CD14-positive monocyte (primary cell): ENCODE measurements at places on chromosomes 2 and 18.

GRCh38 chr2:156483741-156484173, 47.6 kb downstream of the GPD2 start:
- no peak for DNase-seq

DNA sequence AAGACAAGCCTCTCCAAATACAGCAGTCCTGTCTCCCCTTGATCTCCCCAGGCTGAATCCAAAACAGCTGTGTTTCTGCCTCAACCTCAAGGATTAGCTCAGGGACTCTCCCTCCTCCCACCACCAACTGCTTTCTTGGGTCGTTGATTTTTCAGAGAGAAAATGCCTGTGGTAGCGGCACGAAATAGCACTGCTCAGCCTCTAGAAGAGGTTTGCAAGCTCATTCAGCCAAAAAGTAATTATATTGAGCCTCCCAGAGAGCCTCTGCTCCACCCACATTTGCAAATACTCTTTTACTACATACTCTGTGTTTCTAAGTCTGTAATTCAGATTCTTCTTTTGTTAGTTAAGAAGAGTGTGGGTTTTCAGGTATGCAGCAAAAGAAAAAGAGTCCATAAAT, 396.4 kb upstream of the TNP1 start:
- no peak for DNase-seq

DNA sequence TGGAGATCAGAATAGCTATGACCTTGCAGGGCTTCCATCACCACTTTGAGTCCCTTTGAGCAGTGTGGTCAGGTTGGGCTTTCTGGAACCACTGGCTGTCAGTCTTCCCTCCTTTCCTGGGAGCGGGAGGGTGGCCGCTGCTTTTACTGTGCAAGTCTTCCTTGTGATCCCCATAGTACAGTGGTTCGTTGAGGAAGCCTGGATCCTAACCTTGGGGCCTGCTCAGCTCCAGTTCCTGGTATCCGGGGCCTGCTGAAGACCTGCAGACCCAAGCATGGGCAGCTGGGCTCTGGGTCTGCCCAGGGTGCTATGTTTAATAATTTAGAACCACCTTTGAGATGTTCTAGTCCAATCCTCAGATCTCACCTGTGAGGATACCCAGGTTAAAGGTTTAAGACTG, 104.2 kb downstream of the CLIP4 start:
- DNase-seq: no peak

GRCh38 chr2:175008009-175008408, 2.8 kb upstream of the CHN1 start:
- no peak for DNase-seq

- DNase-seq: no peak
Observed at GRCh38 chr2:229821316-229821715, 100.5 kb downstream of the TRIP12 start.

DNA sequence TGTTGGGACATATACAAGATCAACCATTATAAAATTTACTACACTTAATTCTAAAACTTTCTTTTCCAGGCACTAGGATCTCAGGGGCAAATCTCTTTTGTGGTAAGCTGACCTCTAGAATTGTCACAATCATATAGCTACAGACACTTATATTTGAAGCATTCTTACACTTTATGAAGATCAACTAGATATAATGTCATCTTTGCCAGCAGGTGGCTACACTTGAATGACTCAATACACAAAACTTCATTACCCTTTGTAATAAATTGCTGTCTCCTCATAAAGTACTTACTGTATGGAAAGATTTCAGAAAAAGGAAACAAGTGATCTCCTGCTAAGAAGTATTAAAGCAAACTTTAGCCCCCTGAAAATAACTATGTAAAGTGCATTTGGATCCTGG, 77.8 kb downstream of the RDH14 start:
- DNase-seq: no peak

DNA sequence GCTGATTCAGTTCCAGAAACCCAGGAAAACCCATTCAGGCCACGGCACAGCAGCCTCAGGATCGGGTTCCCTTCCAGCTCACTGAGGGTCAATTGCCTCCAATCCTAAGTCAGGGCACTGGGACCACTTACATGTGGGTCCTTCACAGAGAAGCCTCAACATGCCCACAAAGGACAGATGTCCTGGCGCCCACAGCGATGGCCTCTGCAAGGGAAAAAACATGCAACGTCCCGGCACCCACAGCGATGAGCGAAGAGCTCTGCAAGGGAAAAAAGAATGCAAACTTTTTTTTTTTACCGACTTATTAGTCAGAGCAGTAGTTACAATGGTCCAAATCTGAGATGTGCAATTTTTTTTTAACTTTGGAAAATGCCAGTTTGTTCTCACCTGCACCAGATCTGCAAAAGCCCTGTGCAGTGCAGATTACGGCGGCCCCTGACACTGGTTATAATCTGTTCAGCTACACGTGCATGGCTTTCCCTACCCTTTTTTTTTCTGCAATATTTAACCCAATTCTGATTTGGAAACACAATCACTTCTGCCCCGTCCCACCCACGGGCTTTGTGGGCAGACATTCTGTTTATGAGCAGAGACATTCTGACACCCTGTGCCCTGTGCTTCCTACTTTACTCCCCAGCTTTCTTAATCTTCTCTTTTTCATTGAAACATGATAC, 159.3 kb upstream of the SALL3 start:
- no peak for DNase-seq

DNA sequence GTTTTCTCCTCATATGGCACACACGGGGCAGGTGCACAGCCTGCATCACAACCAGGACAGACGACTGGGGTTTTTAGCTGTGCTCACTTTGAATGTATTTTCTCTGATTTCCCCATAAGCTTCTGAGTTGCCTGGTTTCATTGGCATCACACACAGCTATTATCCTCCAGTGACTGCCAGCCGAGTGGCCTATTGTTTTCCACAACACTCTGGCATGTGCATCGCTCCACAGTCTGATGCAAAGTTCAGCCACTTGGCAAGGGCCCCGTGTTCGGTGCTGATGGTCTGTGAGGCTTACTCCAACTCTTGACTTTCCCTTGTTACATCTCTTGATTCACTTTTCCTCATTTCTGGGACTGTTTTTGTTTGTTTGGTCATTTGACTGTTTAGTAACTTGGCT, 593.1 kb downstream of the CBLN2 start:
- no peak for DNase-seq

DNA sequence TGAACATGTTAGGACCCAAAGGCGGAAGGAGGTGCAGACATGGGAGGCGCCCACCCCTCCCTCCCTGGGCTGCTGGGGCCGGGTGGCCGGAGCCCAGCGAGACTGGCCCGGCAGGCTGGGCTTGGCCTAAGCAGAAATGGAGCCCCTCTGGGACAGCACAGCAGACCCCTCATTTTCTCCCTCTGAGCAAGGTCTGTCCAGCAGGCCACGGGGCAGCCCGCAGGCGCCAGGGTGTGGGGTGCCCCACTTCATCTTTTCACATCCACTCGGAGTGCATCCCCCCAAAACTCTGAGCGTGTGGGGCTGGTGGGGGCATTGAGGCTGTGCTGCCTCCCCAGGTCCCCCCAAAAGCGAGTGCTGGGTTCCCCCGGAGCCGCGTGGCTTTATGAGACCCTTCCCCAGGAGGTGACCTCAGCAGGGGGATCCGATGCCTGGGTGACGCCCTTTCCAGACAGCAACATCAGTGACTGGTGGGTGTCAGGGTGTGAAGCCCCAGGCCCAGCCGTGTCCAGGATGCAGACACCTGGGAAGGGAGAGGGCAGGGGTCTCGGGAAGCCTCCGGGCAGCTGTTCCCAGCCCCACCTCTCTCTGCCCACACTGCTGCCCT, 36.7 kb upstream of the GPC1 start:
- no peak for DNase-seq

DNA sequence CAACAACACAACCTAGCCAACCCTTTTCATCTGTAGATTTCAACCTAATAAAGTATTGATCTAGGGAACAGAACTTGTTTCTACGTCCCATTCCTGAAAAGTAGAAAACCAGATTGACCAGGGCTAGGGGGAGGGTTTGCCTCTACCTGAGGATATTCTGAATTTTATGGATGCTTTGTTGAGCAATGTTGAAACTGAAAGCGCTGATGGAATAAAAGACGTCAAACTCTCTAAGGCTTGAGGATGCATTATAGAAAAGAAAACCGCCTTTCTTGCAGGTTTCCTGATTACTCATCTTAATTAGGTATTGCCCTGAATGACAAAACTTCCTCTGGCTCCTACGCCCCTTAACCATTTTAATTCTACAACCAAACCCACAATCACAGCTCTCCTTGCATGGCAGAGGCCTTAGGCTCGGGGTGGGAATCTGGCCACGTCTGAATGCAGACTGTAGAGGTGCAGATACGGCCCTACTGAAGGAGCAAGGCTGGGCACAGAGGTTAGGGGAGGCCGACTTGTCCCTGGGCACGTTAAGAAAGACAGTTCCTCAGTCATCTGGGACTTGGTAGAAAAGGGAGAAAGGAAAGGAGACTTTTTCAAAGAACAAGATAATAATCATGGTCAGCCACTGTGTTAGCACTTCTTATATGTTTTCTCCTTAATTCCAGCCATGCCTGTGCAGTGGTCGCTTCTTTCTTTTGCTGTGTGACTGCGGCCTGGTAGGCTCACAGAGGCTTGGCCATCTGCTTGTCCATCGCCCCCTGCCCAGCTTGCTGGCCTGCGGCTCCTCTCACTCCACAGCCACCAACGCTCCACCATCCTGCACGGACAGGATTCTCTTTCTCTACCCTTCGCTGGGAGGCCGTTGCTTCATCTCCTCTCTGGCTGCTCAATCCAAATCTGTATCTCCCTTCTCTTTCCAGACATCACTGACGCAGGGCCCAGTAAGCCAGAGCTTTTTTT, 209.5 kb downstream of the VAPA start:
- peak; percentile 70 for DNase-seq
